Transverse colon (tissue), 4 donors: ENCODE measurements at places on chromosomes 4 and X.

GRCh38 chr4:17623451-17624001 is 9.1 kb downstream of the MED28 start:
- no peak for DNase-seq

- DNase-seq, result peak; percentile 27
Measured at GRCh38 chrX:57918750-57919436, 8.6 kb upstream of the ZXDA start.

GRCh38 chrX:38660395-38661102 is 99.2 kb downstream of the TSPAN7 start:
- no peak for DNase-seq

GRCh38 chr4:169416997-169417396 is 146.2 kb upstream of the SH3RF1 start:
- DNase-seq, result no peak

DNA sequence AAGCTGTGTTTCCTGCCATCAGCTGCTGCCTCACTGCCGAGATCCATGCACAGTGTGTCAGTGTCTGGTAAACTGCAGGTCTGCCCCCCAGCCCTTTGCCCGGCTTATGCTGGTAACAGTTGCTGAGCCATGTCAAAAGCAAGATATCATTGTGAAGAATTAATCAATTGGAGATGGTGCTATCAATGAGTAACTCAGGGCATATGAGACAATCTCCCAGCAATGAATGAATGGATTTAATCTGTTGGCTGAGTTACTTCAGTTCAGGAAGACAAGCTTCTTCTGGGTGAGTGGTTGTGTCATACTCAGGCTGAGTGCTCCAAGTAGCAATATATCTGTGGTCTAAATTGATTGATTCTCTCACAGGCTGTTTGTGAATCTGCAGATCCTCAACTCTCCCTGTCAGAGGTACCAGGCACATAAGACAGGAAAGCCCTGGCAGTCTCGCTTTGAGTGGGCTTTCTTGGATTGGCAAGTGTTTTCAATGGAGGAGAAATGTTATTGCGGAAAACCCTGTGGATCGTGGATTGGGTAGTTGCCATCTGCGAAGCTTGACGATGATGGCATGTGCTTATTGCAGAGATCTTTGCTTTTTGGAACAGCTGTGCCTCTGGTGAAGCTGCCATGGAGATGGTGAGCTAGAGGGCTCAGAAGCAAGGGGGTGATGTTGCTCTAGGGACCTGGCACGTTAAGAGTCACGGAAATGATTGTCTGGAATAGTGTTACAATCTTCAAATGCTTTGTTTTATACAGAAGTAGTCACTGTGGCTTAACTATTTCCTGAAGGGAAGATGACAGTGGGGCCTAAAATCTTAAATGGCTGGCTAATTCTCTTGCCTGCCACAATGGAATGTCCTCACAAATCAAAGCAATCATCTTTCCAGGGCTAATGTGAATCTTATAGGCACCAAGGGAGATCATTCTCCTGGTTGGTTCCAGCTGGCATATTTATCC is 147.6 kb upstream of the TBC1D9 start:
- no peak for DNase-seq

GRCh38 chrX:42577936-42578470 is 200.0 kb downstream of the PPP1R2C start:
- no peak for DNase-seq

DNA sequence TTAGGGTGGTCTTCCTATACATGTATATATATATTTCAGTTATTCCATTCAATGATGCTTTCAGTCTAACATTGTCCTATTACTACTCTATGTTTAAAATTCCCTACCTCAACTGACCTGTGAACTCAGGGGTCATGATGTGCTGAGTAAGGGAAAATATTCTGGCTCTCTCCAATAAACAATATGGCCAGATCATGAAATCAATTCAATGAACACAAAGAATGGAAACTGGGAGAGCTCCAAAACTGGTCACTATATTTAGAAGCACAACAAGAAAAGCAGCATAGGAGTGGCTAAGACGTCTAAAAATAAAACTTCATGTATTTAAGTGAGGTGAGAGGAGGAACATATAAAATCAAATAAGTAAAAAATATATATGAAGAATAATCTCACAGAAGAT is 304.5 kb downstream of the PPP3CA start:
- no peak for DNase-seq

- no peak for DNase-seq
Measured at GRCh38 chr4:86970447-86971354, 35.9 kb downstream of the AFF1 start.

- no peak for DNase-seq
Measured at GRCh38 chr4:149145803-149146202, 669.8 kb downstream of the IQCM start.

DNA sequence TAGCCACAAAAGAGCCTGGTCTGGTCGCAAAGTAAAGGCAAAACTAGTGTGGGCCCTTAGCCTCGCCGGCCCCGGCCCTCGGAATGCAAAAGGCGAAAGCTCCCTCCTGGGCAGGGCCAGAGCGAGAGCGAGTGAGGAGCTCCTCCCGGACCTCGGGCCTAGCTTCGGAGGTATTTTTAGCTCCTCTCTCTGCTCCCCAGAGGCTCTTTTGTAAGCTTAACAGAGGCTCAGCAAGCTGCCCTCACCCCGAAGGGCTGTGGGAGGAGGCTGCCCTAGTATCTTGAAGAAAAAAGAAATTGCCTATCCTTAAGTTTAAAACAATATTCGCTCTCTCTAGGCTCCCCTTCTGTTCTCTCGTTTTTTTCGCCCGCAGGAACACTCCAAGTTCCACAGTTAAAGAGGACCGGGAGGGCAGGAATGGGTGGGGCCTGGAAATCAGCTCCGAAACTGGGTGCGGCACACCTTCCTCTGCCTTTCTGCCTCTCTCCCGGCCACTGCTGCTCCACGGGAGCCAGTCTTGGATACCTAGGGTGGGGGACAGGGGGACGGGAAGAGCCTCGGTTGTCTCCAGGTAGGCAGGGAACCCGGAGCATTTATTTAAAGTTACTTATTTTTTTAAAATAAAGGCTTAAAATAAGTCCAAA is 12.1 kb downstream of the HAND2 start:
- DNase-seq, result peak; percentile 50

- DNase-seq, result no peak
Measured at GRCh38 chr4:83563998-83564397, 28.1 kb downstream of the GPAT3 start.

GRCh38 chrX:17566740-17567139 is 170.6 kb upstream of the SCML1 start:
- no peak for DNase-seq

- no peak for DNase-seq
Measured at GRCh38 chr4:74724979-74725378, 69.3 kb downstream of the BTC start.

- no peak for DNase-seq
Measured at GRCh38 chr4:146590801-146591200, 47.9 kb upstream of the POU4F2 start.

- DNase-seq, result no peak
Measured at GRCh38 chrX:47156611-47157520, 11.8 kb downstream of the RBM10 start.

GRCh38 chrX:38675856-38676255 is 114.5 kb downstream of the TSPAN7 start:
- DNase-seq, result no peak

GRCh38 chr4:16617011-16617410 is 281.4 kb downstream of the LDB2 start:
- no peak for DNase-seq

DNA sequence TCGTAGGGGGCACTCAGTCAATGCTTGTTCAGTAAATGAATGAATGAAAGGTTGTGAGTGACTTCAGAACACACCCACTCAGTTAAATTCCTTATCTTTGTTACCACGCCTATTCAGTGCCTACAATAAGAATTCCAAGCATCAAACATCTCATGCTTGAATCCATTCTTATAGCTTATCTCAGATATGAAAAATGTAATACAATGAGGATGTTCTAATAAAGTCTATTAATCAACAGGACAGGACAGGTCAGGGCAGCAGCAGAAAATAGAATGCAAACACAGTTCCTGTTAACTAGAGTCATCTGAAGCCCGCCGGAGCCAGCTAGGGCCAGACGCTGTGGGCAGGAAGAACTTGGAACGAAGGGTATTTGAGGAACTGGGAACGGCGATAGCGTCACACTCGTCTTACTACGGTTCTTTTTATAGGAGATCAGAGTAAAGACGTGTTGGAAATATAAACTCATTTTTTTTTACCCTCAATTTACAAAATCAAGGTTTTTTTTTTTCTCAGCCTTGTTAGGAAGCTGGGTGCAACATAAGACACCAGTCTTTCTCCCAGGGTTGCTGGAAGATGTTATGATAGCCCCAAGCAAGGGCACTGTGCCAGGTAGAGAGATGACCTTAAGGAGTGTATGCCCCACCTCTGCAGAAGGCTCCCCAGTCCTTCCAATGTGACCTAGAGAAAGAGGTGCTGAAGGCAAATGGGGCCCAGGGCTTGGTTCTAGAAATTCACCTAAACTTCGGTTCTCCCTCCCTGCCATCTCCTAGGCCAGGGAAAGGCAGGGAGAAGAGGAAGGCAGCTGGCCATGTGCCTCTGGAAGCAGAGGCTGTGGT is 48.3 kb downstream of the SEL1L3 start:
- peak; percentile 19 for DNase-seq

DNA sequence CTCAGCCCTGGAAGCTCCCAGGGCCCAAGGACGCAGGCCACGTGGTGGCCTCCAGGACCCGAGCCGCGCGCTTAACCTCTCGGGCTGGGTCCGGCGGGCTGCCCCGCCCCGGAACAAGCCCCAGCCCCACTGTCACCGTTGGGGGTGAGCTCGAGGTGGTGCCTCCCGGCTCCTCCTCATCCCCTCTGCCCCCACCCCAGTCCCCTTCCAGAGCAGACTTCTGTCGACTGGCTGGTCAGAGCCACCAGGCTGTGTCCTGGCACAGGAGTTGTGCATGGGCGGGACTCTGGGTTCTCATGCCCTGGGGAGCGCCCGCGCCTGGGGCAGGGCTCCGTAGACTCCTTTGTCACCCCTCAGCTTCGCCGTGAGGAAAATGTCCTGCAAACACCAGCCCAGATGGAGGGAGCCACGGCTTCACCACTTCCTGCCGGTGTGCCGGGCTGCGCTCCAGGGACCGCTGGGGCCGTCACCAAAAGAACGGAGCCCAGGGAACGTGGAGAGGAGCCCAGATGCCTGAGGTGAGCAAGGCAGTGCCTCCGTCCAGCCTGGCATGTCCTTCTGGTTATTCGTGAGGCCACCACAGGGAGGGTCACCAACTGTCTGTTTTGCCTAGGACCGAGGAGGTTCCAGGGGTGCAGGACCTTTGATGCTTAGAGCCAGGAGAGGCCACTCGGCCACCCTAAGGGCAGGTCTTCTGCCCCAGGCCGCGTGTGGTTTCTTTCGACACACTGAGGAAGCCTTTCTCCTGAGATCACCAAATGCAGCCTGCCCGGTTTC is 7.1 kb upstream of the RGS12 start:
- DNase-seq, result peak; percentile 59
